ENCODE measurements at places on chromosomes 5 and 9. TPM values are rescaled to one million over a fixed set of nuclear protein-coding genes. Genes with fewer than 3 reads are reported as not detected.

GRCh38 chr5:96838201-96839070, 30.7 kb upstream of the ERAP1 start:
- no peak for ATAC-seq

- no peak for ATAC-seq
Measured at GRCh38 chr5:146027751-146028150, 77.6 kb downstream of the PLAC8L1 start.

Gene ITGA2
- 0.66 TPM for total RNA-seq

Gene C9
- not detected for total RNA-seq

DNA sequence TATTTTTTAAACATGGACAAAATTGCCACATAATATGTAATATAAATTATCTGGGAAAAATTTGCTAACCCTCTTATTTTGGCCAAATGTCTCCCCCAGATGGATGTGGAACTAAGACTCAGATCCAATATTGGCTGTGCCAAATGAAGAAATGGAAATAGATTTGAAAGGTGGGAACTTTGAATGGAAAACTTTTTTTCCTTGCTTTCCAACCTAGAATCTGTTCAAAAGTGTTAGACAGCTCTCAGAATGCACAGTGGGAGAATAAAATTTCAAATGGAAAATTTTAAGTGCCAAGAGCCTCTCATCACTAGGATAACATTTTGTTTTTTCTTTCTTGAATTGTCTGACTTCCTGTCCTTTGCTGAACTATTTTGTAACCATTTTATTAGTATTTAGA, 142.6 kb upstream of the GAS1 start:
- no peak for ATAC-seq

- no peak for ATAC-seq
Measured at GRCh38 chr5:68745448-68745847, 348.4 kb upstream of the SLC30A5 start.

Gene ARL14EPL
- total RNA-seq: not detected

- ATAC-seq: no peak
Measured at GRCh38 chr5:74946471-74946870, 80.3 kb upstream of the FAM169A start.

- ATAC-seq: no peak
Measured at GRCh38 chr5:52861368-52861767, 73.7 kb downstream of the ITGA1 start.

GRCh38 chr9:19155106-19155935, 28.0 kb upstream of the PLIN2 start:
- ATAC-seq: no peak

DNA sequence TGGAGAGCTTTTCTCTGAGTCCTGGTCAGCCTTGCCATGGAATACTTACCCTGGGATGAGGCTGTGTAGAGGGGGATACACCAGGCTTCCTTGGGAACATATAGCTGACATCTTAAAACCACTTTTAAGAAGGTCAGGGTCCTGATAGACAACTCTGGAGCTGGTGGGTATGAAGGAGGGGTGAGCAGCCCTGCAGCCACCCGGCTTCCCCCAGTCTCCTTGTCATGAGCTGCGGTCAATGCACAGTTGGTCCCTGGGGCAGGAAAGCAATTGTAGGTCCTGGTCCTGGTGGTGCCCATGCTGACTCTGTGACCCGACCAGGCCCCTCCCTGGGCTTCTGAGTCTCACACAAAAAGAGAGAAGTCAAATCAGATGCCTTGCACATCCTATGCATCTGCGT, 63.6 kb downstream of the MRPL36 start:
- ATAC-seq: no peak

Gene PCDHGB5
- total RNA-seq: 0.31 TPM

Data from motor neuron (in vitro differentiated cells).